ENCODE measurements at places on chromosomes 4 and X.

DNA sequence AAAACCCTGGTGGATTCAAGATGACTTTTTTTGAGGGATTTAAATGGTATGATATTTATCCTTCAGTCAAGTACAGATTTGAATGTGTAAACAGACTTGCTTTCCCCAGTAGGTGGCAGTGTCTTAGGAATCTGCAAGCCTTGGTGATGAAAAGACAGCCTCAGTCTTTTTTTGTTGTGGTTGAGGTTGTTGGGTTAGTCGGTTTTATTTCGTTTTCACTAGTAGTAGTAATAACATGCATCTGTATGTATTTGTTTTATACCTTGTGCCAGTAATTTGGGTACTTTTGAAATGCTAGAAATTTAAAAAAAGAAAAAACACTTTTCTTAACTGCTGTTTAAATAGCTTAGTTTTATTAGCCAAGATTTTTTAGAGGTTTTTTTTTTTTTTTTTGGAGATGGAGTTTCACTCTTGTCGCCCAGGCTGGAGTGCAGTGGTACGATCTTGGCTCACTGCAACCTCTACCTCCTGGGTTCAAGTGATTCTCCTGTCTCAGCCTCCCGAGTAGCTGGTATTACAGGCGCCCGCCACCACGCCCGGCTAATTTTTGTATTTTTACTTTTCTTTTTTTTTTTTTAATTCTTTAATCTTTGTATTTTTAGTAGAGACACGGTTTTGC lies 39.2 kb downstream of the COPS4 start:
- peak; percentile 42 for DNase-seq

- no peak for DNase-seq
Measured at GRCh38 chrX:129572422-129572821, 32.4 kb downstream of the OCRL start.

- no peak for DNase-seq
Measured at GRCh38 chr4:39998659-39999345, 21.1 kb upstream of the PDS5A start.

DNA sequence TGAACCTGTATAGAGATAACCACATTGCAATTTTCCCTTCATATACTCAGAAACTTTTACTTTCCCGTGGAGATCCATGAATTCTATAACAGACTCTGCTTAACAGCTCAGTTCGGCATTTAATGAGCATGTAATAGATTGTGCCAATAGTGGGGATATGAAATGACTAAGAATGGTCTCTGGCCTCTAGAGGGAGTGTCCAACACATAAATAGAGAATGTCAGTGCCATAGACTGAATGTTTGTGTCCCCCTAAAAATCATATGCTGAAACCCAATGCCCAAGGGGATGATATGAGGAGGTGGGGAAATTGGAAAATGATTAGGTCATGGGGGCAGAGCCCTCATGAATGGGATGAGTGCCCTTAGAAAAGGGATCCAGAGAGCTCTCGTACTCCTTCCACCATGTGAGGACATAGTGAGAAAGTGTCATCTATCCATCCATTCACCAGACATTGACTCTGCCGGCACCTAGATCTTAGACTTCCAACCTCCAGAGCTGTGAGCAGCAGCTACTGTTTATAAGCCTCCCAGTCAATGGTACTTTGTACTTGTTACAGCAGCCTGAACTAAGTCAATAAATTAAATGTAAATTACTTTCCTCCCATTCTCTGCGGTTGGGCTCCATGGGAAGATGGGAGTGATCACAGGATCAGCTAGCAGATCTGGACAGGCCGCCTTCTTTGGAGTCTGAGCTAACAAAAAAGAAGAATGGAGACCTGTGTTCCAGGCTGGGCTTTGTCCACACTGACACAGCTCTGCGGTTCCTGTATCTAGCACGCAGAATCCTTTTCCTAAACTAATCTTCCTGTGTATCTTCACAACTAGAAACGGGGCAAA lies 28.1 kb upstream of the HPSE start:
- DNase-seq, result peak; percentile 37

DNA sequence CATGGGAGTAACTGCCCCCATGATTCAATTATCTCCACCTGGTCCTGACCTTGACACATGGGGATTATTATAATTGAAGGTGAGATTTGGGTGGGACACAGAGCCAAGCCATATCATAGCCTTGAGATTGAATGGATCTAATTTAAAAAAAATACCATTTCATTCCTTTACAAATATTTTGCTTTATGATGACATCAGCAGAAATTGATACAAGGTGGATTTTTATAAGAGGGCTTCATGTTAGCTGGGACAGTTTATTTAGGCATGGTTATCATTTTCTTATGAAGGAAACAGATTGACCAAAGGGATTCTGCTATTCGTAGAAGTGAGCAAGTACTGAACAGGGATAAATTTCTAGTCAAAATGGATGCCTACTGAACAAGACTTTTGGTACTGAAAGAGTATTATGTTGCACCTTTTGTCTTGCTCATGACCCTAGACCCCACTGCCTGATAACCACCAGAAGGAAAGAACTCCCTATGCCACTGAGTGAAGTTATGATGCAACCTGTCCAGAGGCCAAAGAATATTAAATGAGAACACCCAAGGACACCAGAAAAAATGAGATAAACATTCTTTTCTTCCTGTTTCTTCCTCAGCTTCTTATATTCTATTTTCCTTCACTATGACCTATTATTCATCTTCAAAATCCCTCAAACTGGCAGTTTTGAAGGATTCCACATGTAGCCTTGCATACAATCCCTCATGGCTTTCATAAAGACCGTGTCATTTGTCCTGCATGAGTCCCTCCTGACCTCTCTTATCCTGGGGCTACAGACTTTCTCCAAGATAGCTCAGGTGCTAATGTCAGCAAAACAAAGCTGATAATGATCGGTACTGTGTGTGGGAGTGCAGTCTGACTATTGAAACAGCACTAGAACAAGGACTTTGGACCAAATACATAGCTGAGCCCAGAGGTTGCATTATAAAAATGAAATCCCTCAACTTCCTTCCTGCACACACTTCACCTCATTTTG lies 118.3 kb downstream of the AFF2 start:
- no peak for DNase-seq

- no peak for DNase-seq
Measured at GRCh38 chr4:3829956-3830773, 64.0 kb downstream of the ADRA2C start.

DNA sequence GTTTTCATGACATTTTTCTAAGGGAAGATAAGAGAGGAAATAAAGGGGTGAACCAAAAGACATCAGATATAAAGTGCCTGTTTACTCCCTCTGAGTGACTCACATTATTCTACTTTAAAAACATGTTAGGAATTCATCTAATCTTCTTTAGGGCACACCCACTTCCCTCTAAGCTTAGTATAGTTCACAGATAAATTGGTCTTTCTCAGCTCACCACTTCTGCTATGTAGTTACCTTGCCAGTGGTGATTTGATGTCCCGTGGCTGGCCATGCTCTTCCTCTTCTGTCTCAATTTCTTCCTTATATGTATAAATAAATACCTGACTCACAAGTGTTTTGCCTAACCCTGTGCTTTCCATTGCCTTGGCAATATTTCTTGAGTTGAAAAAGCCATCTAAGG lies 96.8 kb downstream of the PDLIM5 start:
- no peak for DNase-seq

- no peak for DNase-seq
Measured at GRCh38 chr4:126448086-126448845, 1133.5 kb downstream of the FAT4 start.

DNA sequence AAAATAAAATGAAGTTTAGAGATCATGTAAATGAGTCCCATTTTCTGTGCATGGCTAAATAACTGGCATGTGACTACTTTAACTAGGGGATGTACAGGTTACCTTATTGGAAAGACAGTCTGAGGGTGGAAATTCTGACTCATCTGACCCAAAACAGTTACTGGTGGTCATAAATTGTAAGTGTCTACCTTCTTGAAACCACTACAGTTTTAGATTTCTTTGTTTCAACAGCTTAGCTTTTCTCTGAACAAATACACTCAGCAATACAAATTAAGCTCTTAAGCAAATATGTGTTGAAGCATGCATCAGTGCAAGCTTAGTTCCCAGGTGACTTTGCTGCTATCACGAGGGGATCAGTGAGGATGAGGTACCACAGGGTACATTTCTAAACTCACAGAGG lies 60.7 kb upstream of the PGM2 start:
- DNase-seq, result peak; percentile 68

GRCh38 chr4:155535802-155536454 lies 130.7 kb upstream of the GUCY1A1 start:
- no peak for DNase-seq

GRCh38 chr4:96263291-96263690 lies 423.4 kb downstream of the PDHA2 start:
- no peak for DNase-seq

DNA sequence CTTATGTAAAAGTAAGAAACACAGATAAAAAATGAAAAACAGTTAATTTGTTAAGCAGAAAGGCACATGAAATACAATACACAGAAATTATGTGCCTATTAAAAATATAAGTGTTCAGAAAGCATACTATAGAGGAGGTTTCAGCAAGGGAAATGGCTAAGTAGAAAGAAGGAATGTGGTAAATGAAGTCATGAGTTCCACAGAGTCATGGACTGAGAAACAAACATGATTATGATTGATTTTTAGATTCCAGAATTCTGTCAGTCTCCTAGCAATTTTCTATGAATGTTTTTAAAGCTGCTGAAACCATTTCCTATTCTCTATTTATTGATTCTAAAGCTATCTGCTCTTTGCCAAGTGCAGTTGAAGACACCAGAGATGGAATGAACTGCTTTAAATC lies 1398.4 kb downstream of the ARAP2 start:
- DNase-seq, result no peak

DNA sequence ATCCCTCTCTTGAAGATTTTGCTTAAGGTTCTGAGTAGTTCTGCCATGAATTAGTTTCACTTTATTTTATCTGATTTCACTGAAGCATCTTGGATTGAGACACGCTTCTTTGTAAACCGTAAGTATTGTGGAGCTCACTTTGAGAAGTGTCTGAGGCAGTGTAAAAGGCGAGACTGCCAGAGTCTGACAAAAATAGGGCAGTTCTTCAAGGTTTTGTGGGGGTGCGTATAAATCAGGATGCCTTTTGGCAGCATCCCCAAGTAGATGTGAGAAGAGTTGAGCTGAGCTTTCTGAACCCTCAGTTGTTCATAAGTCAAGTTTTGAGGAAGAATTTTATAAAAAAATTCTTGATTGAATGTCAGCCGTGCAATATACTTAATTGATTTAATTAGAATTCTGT lies 76.3 kb downstream of the RBPJ start:
- DNase-seq, result no peak

DNA sequence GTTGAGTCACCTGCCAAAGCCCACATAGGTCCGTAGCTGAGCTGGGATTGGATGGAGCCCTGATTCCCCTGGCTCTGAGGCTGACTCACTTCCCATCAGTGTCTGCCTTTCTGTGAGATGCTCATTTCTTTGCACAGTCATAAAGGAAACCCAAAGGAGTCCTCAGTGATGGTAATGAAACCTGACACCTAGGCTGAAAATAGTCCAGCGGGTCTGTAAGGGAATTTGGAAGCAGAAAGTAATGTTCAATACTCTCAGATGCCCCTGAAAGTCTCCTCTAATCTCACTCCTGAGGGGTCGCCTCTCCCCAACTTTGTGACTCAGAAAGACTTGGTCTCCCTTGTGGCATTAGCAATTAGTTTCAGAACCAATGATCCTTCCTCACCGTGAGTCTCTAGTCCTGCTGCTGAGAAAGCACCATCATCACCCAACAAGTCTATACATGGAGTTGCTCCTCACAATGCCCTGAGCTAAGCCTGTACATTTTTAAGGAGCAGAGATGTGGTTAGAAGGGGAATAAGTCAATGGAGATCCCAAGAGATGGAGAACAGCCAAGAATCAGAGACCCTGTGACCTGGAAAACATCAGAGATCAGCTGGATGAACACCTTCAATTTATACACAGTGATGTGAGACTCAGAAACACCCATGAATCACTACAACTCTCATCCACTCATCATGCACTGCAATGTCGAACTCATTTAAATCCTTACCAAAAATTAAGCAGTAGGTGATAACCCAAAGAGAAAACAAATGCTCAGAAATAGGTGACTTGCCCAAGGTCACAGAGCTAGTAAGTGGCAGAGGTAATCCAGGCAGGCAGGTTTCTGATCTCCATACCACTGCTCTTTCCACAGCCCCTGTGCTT lies 219.0 kb upstream of the CPEB2 start:
- no peak for DNase-seq

GRCh38 chr4:53908661-53909078 lies 155.7 kb downstream of the CHIC2 start:
- peak; percentile 8 for DNase-seq

- no peak for DNase-seq
Measured at GRCh38 chrX:29662759-29663503, 552.4 kb upstream of the MAGEB2 start.

All from NCI-H187 treated with DMSO at 0.1 percent for 48 hours (cell line).